ENCODE measurements at places on chromosomes 5 and 9.

DNA sequence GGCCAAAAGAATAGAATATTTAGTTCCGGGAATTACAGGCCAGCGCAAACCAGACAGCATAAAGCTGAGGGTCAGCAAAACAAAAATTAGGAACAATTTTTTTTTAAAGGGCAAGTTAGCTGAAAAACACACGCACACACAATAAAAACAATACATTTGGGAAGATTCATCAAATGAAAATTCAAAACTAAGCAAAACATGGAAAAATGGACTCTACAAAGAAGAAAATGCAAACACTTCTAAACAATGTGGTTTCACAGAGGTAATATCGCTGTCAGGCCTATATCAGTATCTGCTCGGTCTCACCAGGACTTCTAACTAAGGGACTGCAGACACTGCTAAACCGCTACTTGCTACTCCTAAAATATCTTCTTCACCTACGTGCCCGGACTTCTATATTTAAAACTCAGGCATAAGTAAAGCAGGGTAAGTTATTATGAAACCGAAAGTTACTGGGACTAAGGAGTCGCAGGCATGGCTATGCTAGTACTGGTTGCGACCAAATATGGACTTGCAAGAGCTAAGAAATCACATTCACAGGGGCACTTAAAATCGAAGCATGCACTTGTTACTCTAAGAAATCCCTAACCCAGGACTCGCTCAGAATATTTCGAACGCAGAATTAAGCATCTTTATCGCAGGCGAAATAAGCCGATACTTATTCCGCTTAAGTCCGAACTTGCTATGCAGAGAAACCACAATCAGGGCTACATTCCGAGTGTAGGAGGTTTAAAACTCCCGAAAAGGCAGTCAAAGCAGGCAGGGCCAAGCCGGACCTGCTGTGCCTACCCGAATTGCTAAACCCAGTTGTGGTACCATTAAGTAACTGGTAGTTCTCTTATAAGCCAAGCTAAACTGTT, 2.3 kb downstream of the ANXA2R start:
- no peak for DNase-seq

DNA sequence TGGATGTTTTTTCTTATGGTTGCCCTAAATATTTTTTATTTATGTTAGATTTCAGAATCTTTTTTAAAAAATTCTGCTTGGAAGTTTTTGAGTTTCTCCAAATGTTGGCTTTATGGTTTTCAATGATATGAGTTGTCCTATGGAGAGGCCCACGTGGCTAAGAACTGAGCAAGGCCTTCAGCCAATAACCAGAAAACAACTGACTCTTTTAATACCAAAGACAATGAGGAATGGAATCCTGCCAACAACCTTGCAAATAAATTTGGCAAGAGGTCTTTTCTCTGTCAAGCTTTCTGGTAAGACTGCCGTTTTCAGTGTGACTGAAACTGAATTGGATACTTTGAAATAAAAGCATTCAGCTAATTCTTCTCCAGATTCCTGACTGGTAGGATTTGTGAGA, 1740.1 kb upstream of the WWC1 start:
- no peak for DNase-seq

GRCh38 chr5:116037236-116037822, 5.1 kb downstream of the ARL14EPL start:
- no peak for DNase-seq

DNA sequence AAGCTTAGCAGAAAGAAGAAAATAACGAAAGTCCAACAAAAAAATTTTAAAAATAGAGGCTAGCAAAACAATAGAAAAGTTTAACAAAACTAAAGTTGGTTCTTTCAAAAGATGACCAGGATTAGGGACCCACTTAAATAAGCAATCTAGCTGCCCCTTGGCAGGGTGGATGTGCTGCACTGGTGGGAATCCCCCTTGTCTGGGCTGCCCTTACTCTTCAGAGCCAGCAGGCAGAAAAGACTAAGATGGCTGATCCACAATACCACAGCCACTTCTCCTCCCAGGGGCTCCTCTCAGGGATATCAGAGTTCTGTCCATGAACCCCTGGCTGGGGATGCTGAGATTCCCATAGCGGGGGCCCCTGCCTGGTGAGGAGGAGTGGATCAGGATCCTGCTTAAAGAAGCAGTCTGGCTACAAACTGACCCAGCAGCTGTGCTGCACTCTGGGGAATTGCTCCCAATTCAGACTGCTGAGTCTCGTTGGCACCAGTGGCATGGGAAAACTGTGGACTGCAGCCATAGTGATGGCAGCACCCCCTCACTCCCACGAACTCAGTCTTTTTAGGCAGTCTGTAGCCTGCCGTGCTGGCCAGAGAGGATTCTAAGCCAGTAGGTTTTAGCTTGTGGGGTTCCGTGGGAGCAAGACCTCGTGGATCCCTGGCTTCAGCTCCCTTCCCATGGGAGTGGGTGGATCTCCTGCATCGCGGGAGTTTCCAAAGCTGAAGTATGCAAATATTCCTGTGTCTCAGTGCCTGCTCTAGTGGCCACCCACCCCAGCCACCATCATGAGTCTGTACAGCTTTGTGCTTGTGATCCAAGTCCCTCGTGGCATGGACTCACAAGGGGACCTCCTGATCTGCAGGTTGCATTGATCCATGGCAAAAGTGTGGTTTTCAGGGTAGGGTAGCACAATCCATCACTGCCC, 2.9 kb upstream of the INSL6 start:
- DNase-seq = no peak

DNA sequence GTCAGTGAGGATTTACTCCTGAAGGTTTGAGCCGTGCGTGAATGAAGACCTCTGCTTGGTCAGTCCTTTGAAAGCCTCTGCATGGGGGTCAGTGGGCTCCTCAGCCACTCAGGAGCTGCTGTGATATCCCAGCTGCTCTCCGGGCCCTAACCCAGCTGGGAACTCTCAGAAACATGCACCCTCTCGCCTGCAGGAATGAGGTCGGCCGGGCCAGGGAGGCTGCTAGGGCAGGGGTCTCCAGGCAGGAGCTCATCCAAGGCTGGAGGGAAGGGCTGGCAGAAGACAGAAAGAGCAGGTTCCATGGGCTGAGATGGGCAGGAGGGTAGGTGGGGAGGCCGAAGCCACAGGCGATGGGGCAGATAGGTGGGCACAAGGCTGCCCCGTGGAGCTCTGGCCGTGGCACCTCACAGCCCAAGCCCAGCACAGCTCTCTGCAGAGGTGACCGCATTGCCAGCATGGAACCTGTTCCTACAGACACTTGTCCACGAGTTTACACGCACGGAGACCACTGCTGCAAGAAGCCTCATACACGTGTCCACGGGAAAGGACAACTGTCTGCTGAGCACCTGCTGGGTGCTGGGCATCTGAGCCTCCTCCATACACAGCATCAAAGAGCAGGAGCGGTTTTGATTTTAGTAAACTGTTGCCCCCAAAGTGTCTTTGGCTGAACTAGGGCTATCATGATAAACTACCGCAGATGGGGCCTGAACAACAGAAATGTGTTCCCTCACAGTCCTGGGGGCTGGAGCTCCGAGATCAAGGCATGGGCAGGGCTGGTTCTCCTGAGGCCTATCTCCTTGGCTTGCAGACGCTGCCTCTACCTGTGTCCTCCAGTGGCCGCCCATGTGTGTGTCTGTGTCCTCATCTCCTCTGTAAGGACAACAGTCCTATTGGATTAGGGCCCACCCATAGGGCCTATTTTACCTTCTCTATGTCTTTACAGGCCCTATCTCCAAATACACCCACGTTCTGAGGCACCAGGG, 85.2 kb upstream of the ADAMTS2 start:
- no peak for DNase-seq

DNA sequence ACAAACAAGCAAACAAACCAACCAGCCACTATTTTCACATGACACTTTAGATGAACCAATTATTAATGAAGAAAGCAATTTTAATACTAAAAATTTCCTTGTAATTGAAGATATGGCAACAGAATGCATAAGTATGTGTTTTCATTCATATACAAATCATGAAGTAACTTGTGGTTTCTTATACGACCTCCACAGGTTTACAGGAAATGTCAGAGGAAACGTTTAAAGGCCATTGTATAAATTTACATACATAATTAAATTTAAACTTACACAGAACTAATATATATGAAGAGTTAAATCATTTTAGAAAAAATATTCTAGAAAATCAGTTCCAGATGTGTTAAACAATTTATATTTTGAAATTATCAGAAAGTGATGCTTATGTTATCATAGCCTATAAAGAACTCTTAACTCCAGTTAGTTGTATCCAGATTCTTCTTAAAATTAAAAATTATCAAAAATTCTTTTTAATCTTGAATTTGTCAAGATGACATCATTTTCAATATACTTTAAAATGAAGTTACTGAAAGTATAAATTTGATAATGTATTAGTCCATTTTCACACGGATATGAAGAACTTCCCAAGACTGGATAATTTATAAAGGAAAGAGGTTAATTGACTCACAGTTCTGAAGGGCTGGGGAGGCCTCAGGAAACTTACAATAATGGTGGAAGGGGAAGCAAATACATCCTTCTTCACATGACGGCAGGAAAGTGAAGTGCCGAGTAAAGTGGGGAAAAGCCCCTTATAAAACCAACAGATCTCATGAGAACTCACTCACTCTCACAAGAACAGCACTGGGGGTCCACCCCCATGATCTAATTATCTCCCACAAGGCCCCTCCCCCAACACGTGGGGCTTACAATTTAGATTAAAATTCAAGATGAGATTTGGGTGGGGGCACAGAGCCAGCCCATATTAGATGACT, 192.0 kb downstream of the PIK3R1 start:
- DNase-seq = no peak

- peak; percentile 34 for DNase-seq
Measured at GRCh38 chr9:98864281-98865174, 57.1 kb downstream of the GALNT12 start.

- DNase-seq = peak; percentile 29
Measured at GRCh38 chr9:2093920-2094597, 78.9 kb downstream of the SMARCA2 start.

DNA sequence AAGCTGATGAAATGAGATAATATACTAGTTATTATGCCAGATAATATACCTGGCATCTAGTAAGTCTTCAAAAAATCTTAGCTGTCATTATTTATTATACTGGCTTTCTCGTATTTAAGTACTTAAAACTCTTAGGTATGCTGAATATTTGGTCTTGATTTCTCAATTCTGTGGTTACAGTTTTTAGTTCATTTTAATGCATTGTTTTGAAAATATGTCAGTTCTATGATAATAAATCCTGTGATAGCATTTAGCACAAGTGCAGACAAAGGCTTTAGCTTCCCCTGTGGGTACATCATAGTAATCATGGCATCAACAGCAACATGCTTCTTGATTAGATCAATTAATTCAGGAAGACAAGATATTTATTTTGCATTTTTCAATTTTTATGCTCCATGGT, 133.0 kb downstream of the SMC2 start:
- no peak for DNase-seq

- DNase-seq = no peak
Measured at GRCh38 chr9:70517926-70518610, 103.6 kb upstream of the KLF9 start.

GRCh38 chr9:121945281-121945680, 147.8 kb downstream of the TTLL11 start:
- DNase-seq = no peak

- peak; percentile 80 for DNase-seq
Measured at GRCh38 chr5:91219091-91219802, 163.9 kb downstream of the ARRDC3 start.

DNA sequence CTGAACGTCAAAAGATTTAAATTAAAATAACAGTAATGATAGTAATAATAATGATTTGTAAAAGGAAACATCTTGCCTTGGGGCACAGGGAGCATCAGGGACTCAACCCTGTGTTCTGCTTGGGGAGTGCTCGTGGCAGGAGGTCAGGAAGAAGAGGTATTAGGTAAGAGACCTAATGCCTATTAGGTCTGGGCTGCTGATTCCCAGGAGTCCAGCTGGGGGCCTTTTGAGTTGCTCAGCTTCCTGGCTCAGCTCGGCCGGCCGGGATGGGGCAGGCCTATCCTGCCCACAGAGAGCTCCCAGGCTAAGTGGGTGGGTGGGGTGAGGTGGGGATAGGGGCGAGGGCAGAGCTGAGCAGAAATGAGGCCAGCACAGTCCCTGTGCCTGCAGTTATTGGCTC, 17.5 kb downstream of the LMX1B start:
- no peak for DNase-seq

DNA sequence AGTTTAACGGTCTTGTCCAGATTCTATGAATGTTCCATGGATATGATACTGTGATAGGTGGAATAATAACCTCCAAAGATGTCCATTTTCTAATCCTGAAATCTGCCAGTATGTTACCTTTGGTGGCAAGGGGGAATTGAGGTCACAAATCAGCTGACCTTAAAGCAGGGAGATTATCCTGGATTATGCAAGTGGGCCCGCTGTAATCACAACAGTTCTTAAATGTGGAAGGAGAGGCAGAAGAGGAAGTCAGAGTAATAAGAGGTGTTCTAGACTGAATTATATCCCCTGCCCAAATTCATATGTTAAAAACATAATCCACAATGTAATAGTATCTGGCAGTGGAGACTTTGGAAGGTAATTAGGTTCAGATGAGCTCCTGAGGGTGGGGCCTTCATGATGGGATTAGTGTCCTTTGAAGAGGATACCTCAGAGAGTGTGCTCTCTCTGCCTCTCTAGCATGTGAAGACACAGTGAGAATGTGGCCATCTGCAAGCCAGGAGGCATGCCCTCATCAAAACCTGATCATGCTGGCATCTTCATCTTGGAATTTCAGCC, 47.6 kb upstream of the ZFAND5 start:
- DNase-seq = no peak

DNA sequence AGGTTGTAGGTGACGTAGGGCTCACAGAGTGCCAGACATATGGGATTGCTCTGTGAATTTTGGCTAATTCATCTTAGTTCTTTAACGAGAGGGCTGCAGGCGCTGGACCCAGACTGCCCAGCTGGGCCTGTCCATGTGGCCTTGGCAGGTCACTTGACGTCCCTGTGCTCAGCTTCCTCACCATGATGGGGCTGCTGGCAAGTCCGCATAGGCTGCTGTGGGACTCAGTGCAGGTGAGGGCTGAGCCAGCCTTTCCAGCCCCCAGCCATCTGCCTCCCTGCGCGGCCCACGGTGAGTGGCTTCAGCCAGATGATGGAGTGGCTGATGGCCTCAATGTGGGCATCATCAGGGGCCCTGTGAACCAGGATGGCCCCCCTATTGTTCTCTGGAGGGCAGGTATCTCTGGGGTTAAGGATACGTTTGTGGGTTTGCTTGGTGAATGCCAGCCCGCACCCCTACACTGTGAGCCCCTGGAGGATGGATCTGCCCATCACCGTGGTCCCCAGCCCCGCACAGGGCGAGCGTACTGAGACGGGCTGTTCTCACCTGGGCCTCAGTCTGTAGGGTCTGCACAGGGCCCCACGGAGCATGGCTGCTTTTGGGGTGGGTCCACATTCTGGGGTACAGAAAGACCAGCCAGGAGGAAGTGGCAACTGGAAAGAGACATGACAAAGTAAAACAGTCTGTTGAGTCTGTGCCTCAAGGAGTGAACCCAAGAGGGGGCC, 3.7 kb downstream of the CARD19 start:
- no peak for DNase-seq

DNA sequence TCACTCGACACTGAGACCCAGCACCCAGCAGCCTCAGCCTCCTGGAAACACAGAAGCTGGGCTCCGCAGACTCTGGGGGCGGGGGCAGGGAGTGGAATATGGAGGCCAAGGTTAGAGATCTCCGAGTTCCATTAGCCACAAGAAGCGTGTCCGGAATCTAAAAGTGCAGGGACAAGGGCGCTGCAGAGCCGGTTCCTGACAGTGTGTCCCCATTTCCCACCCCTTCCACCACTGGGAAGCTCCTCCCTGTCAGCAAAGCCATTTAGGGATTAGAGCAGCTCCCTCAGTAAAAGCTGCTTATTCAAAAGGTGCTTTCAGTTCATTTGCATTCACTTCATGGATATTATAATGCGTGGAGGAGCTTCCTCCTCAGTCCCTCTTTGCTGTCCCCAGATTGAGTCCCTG, 74.1 kb upstream of the HSPA9 start:
- no peak for DNase-seq
